Vagina (tissue), 2 donors: ENCODE measurements at places on chromosomes 11 and 22.

GRCh38 chr11:10978198-10978597 lies 120.3 kb upstream of the ZBED5 start:
- H3K36me3 ChIP-seq = no peaks in the 10 kb centered on the region
- H3K27me3 ChIP-seq = no peaks in the 10 kb centered on the region
- DNase-seq = no peak
- H3K27ac ChIP-seq = no peak overlapping the region
- no peak overlapping the region for H3K4me3 ChIP-seq

- no peaks in the 10 kb centered on the region for H3K27me3 ChIP-seq
- no peaks in the 10 kb centered on the region for H3K4me1 ChIP-seq
- no peaks in the 10 kb centered on the region for H3K36me3 ChIP-seq
- no peak for DNase-seq
These were observed 44.1 kb downstream of the FANCF start for GRCh38 chr11:22581354-22582150.

- H3K4me3 ChIP-seq = no peak overlapping the region
- H3K27me3 ChIP-seq = no peaks in the 10 kb centered on the region
- H3K36me3 ChIP-seq = no peaks in the 10 kb centered on the region
- peak; percentile 27 for DNase-seq
- H3K27ac ChIP-seq = no peak overlapping the region
- H3K4me1 ChIP-seq = no peaks in the 10 kb centered on the region
These were observed 440.5 kb downstream of the TBC1D22A start for GRCh38 chr22:47202819-47203553.

DNA sequence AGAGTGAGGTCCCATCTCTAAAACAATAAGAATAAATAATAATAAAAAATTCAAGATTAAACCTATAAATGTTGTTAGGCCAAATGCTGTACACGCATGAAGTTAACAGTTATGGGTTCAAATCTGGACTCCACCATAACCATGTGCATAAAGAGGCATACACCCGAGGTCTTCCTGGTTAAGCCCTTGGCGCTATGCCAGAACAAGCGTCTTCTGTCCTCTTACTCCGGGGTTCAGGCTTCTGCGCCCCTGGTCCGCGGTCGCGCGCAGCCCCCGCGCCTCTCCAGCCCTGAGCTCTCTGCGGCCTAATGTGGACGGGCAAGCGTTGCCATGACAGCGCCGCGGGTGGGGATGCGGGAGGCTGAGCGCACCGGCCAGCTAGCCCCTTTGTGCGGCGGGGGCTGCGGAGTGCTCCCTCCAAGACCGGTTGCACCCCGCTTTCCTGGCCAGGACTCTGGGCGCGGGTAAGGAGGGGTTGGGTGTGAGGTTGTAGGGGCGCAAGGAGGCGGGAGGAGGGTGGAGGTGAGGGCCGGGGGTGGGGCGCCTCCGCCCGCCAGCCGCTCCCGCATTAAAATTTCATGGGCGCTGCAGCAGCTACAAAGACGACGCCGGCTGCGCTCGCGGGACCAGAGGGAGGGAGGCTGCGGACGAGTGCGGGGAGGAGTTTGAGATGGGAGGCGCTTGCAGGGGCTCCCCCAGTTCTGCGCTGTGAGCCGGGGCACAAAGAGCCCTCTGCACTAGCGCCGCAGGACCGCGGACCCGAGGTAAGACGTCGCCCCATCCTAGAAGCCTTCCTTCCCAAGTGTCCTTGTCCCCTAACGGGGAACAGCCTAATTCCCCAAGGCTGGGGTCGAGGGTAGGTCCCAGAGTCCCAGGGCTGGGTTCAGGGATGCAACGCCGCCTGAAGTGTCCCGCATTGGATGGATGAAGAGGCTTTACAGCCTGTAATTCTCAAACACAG lies at the start of gene MIAT:
MIAT (plus strand) TSS at position 698 of the 961 bp plus-strand sequence.
- H3K27me3 ChIP-seq = peaks cover 18% of the 10 kb centered on the region
- no peak within 1 kb of the TSS for H3K27ac ChIP-seq
- no peak for DNase-seq
- H3K4me3 ChIP-seq = peak within 1 kb of the TSS; percentile 32

- no peak overlapping the region for H3K27ac ChIP-seq
- no peak for DNase-seq
- no peak overlapping the region for H3K4me3 ChIP-seq
- H3K27me3 ChIP-seq = no peaks in the 10 kb centered on the region
These were observed 116.0 kb downstream of the MN1 start for GRCh38 chr22:27685515-27685914.

DNA sequence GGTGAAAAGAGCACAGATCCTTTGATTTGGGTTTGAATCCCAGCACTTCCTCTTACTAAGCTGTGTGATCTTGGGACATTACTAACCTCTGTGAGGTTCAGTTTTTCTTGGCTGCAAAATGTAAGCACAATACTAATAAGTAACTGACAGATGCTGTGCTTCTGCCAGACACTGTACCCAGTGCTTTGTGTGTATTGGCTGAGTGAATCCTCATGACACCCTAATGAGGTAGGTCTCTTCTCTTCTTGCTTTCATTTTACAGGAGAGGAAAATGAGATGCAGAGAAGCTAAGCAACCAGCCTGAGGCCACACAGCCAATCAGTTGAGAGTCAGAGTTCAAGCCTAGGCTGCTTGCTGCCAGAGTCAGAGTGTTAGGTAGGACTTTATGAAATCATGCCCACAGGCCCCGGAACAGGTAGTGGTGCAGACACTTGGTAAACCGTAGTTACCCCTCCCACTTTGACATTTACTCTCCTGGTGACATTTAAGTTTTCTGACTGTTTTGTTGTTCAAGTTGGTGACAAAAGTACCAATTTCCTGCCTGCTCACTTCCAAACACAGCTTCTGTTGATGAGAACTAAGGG lies 21.2 kb downstream of the PTPRJ start:
- H3K4me1 ChIP-seq = peaks cover 34% of the 10 kb centered on the region
- H3K27ac ChIP-seq = no peak overlapping the region
- H3K36me3 ChIP-seq = no peaks in the 10 kb centered on the region
- no peak overlapping the region for H3K4me3 ChIP-seq
- no peak for DNase-seq

GRCh38 chr11:106917973-106918372 lies 100.3 kb downstream of the GUCY1A2 start:
- no peak overlapping the region for H3K4me3 ChIP-seq
- DNase-seq = no peak
- H3K27ac ChIP-seq = no peak overlapping the region
- H3K27me3 ChIP-seq = no peaks in the 10 kb centered on the region
- H3K36me3 ChIP-seq = no peaks in the 10 kb centered on the region

DNA sequence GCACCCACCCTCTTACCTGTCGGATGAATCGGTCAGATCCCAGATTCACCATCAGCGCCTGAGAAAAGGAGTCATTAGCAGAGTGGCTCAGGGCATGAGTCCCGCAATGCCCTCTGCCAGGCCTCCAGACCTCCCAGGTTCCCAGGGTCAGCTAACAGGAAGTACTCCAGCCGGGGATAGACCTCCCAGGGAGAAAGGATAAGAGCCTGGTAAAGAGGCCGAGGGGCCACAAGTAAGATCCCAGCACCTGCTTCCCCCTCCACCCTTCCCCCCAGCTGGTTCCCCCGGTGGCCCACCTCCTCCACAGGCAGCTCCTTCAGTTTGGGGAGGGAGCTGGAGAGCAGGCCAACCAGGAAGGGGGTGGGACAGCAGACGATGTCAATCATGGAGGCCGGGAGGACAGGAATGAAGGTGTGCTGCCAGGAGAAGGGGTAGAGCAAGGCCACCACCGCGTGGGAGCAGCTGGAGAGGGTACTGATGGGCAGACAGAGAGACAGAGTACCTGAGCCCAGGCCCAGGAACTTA lies 16.4 kb downstream of the RPL27A start:
- no peaks in the 10 kb centered on the region for H3K36me3 ChIP-seq
- H3K4me1 ChIP-seq = no peaks in the 10 kb centered on the region
- no peaks in the 10 kb centered on the region for H3K27me3 ChIP-seq

GRCh38 chr11:2885017-2885677 lies 428 bp downstream of the CDKN1C start:
- peaks cover 31% of the 10 kb centered on the region for H3K4me1 ChIP-seq
- H3K27ac ChIP-seq = peak overlapping the region; percentile 90
- H3K4me3 ChIP-seq = peak overlapping the region; percentile 73
- no peak for DNase-seq
- H3K36me3 ChIP-seq = no peaks in the 10 kb centered on the region
- H3K27me3 ChIP-seq = no peaks in the 10 kb centered on the region

DNA sequence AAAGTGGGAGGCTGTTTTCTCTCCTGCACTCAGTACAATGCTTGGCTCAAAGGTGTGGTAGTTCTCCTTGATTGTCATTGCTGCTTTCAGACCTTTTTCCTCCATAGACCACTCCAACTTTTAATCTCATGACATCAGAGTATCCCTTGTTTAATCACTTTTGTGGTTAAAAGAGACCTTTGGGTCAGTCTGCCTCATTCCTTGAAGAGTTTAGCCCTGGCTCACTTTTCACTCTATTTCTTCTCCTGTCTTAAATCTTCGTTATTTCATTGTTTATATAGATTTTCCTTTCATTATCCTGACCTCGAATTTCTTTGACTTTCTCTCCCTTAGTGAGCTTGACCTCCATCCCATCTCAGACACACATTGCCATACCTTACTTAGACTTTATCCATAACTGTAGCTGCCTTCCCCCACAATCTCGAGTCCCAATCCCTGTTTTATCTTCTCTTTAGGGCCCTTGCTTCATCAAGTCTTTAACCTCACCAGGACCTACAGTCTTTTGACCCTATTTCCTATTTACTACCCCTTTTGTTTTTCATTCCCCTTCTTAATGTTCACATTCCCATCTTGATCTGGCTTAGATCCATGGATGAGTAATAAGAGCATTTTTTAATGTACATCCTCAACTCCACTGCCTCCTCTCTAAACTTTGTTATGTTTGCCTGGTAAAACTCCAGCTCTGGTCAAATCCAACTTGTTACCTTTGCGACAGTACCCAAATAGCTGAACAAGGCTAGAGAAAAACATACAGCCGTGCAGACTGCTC lies 9.5 kb downstream of the ATXN10 start:
- no peak overlapping the region for H3K4me3 ChIP-seq
- no peaks in the 10 kb centered on the region for H3K27me3 ChIP-seq
- H3K27ac ChIP-seq = no peak overlapping the region

- H3K27me3 ChIP-seq = no peaks in the 10 kb centered on the region
- no peak overlapping the region for H3K4me3 ChIP-seq
- DNase-seq = no peak
- H3K27ac ChIP-seq = no peak overlapping the region
- H3K36me3 ChIP-seq = no peaks in the 10 kb centered on the region
These were observed 79.4 kb downstream of the RBMXL2 start for GRCh38 chr11:7167976-7168740.

DNA sequence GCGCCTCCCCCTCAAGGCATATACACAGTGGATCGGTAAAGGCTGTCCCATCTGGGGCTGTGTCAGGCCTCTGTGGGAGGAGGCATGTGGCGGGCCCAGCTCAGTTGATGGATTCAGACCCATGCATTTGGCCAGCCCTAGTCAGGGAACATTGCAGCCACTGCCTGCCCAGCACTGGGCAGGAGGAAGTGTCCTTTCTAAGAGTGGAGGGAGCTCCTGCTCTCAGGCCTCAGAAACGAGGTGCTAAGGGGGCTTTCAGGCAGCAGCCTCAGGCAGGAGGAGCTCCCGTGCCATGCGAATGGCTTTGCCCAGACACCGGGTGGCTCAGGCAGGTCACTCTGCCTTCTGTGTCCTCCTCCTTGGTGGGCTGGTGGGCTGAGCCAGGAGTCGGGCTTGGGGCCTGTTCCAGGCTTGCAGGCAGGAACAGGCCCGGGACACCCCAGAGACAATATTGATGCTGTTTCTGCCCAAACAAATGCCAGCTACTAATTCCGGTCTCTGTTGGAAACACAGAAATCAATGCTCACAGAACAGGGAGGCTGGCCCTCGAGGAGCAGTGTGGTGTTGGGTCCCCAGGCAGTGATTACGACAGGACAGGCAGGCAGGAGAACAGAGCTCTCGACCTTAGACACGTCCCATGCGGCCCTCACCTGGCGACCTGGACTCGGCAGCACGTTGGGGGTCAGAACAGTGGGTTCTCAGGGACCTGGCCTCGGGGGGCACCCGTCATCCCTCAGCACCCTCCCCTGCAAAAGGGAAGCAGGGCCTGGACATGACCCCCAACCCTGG lies 42.3 kb upstream of the CCDC188 start:
- no peaks in the 10 kb centered on the region for H3K4me1 ChIP-seq
- H3K27ac ChIP-seq = no peak overlapping the region
- no peaks in the 10 kb centered on the region for H3K27me3 ChIP-seq
- no peaks in the 10 kb centered on the region for H3K36me3 ChIP-seq

- no peaks in the 10 kb centered on the region for H3K36me3 ChIP-seq
- no peak overlapping the region for H3K27ac ChIP-seq
- no peak overlapping the region for H3K4me3 ChIP-seq
These were observed 10.2 kb downstream of the LYVE1 start for GRCh38 chr11:10558288-10558687.

GRCh38 chr11:116598556-116598955 lies 174.2 kb downstream of the BUD13 start:
- H3K27me3 ChIP-seq = no peaks in the 10 kb centered on the region
- DNase-seq = no peak
- H3K27ac ChIP-seq = no peak overlapping the region
- no peak overlapping the region for H3K4me3 ChIP-seq
